ENCODE measurements at places on chromosomes 16 and 17. TPM values are rescaled to one million over a fixed set of nuclear protein-coding genes. Genes with fewer than 3 reads are reported as not detected.

PRR15L gene
- total RNA-seq: not detected

OR1A1 gene
- total RNA-seq: not detected

MYO15A gene
- 1.3 TPM for total RNA-seq

CDIPT gene
- 69.5 TPM for total RNA-seq

SEPHS2 gene
- total RNA-seq: 7.7 TPM

UTS2R gene
- not detected for total RNA-seq

ATP2A1 gene
- total RNA-seq: 1.0 TPM

PRM3 gene
- not detected for total RNA-seq

RPH3AL gene
- total RNA-seq: 2.7 TPM

RGS11 gene
- total RNA-seq: 2.4 TPM

SYCE1L gene
- total RNA-seq: not detected

ATXN2L gene
- 50.5 TPM for total RNA-seq

SPNS2 gene
- 0.37 TPM for total RNA-seq

USP43 gene
- total RNA-seq: not detected

KRTAP1-5 gene
- 0.23 TPM for total RNA-seq

RCVRN gene
- not detected for total RNA-seq

ATP2C2 gene
- total RNA-seq: not detected

TP53TG3F gene
- total RNA-seq: not detected

CCL23 gene
- total RNA-seq: not detected

ZNF18 gene
- 9.4 TPM for total RNA-seq

PSMD7 gene
- 93.8 TPM for total RNA-seq

AXIN2 gene
- total RNA-seq: 0.97 TPM

PDIA2 gene
- 0.51 TPM for total RNA-seq

MARCHF10 gene
- not detected for total RNA-seq

CCL5 gene
- under 0.01 TPM for total RNA-seq

PIP4K2B gene
- total RNA-seq: 59.4 TPM

KRT25 gene
- total RNA-seq: not detected

DNAJA3 gene
- 62.3 TPM for total RNA-seq

CD300A gene
- total RNA-seq: not detected

KRTAP4-6 gene
- total RNA-seq: not detected

RNF222 gene
- not detected for total RNA-seq

TAF1C gene
- 19.0 TPM for total RNA-seq

OR4D1 gene
- total RNA-seq: not detected

ABCA6 gene
- 4.5 TPM for total RNA-seq

SLC6A2 gene
- total RNA-seq: not detected

SLC5A10 gene
- total RNA-seq: not detected

EFCAB5 gene
- total RNA-seq: 0.59 TPM

SPEM2 gene
- total RNA-seq: not detected

ACSF2 gene
- total RNA-seq: 28.5 TPM

CFAP20 gene
- 44.2 TPM for total RNA-seq

PRSS33 gene
- not detected for total RNA-seq

TNFRSF17 gene
- not detected for total RNA-seq

NUPR1 gene
- 5.4 TPM for total RNA-seq

IGF2BP1 gene
- total RNA-seq: 28.5 TPM

Measured in smooth muscle cell of the umbilical artery (primary cell).